ENCODE measurements at places on chromosomes 4 and X.

DNA sequence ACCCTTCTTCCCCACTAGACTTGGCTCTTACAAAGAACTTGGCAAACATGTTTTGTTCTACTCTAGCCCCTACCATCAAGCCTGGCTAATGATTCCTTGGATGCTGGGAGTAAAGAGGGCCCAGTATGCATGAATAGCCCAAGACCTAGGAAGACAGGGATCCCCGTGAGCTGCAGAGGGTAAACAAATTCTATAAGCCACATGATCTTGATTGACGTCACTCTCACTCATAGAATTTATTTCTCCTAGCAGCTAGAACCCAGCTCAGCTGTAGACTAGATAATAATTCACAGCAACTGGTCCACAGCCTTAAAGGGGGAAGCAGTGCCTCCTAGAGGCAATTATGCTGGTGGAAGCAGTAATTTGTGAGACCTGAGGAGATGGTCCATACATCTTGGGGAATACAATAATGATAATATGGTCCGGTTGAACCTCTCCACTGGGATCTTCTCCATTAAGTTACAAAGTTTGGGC, 16.1 kb upstream of the USO1 start:
- DNase-seq: no peak

- no peak for DNase-seq
Measured at GRCh38 chr4:102500696-102501446, at the start of gene NFKB1. Gene NFKB1 (plus strand): TSS chr4:102501359. CDS start chr4:102525519, 24,160 bp downstream.

DNA sequence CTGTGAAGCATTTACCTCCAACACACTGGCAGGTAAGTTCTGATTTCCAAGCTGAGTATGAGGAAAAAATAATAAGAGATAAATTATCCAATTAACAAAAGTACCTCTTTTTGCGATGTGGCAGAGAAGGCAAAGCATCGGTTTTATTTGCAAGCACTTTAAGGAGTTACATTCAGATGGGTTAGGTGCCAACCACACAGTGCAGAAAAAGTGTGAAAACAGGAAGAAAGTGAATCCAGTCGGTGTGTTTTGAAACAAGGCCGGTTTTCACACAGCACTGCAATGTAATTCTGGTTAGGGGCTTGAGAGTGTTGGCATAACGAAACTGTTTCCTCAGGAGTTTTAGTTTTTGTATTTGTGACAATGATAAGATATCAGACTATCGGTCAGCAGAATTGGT, 130.8 kb upstream of the PDLIM3 start:
- no peak for DNase-seq

DNA sequence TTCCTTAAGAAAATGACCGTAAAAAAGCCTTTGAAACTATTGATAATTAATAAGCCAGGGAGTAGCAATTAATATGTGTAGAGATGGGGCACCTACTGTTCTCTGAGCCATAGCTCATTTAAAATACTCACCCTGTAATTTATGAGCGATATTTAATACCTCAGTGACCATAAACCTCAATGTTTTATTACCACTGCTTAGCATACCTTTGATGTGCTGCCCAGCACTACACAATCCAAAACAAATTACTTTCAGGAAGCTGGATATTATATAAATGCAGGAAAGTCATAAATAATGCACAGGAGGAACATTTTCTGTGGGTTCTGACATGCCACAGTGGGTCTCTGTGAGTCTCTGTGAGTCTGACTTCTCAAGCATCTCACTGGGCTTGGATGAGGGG, 166.1 kb upstream of the RPL34 start:
- DNase-seq: no peak

- no peak for DNase-seq
Measured at GRCh38 chr4:182716192-182716591, 201.0 kb downstream of the DCTD start.

DNA sequence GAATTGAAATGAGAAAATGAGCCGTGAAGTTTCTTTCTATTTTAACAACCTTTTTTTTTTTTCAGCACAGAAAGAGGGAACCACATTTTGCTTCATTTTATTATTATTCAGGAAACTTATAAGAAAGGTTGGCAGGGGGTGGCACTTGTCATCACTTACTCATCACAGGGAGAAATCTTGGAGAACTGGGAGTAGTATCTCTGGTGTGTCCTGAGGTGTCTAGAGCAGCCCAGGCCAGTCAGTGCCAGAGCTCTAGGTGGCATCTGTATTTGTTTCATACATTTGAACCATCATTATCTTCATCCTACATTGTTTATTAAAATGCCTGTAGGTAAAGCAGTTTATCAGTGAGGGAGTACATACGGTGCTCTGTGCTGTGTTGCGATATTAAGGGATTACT, 43.8 kb upstream of the ARHGAP24 start:
- no peak for DNase-seq

GRCh38 chrX:19849464-19850080, 37.8 kb downstream of the SH3KBP1 start:
- no peak for DNase-seq

DNA sequence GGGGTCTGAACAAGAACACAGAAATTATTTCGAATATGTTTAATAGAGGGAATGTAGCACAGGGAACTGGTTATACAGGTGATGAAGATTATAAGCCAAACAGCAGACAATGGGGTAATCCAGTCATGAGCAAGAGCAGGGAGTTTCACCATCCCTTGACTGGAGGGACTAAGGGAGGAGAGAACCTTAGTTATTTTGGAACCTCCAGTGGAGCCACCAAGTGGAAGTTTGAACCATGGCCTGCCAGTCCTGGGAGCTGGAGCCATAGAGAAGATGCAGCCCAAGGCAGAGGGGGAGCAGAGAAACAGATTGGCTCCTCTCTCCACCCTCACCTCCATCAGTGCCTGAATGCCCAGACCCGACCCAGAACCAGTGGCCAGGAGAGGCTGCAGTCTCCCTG, 264.6 kb upstream of the RASGEF1B start:
- DNase-seq: no peak
